ENCODE measurements at places on chromosomes 5 and 9.
A peak's percentile ranks its signal among the peaks of the same experiment; 100 is the strongest.

DNA sequence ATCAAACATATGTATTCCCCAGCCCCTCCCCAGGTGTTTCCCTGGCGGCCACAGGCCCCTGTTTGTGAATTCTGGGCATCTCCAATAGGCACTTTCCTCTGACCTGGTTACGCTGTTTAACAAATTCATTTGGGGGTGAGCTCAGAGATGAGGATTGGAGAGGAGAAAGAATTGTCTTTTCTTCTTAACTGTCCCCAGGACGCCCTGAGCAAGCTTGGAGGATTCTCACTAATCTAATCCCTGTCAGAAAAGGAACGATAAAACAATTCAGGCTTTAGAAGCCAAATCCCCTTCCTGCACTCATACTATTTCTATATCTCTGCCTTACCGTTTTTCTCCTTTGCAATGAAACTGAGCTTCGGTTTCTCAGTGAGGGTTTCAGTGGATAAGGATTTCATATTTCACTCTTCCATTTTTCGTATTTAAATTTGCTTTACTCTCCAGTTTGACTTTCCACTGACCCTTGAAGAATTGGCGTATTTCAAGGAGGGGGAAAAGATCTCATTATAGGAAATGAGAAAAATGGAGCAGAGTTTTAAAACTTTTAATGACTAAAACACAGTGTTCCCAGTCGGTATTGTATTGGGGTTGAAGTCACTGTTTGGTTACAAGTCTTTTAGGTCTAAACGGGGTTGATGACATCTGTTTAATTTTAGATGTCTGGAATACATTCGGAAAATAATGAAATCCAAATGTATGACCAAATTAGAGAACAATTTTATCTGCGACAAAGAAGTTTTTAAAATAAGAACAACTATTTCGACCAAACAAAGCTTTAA is 180.1 kb downstream of the MACROH2A1 start:
- H3K36me3 ChIP-seq = no peaks in the 10 kb centered on the region
- H3K4me1 ChIP-seq = peaks cover 9% of the 10 kb centered on the region
- no peaks in the 10 kb centered on the region for H3K27me3 ChIP-seq
- H3K4me3 ChIP-seq = no peak overlapping the region

GRCh38 chr5:61332851-61333320 is 828 bp downstream of the ZSWIM6 start:
- no peaks in the 10 kb centered on the region for H3K36me3 ChIP-seq
- peak; percentile 35 for DNase-seq
- H3K27ac ChIP-seq = peak overlapping the region; percentile 58
- H3K27me3 ChIP-seq = no peaks in the 10 kb centered on the region
- H3K4me3 ChIP-seq = peak overlapping the region; percentile 99

GRCh38 chr5:28014779-28015178 is 976.4 kb upstream of the CDH9 start:
- H3K27ac ChIP-seq = no peak overlapping the region
- H3K4me1 ChIP-seq = no peaks in the 10 kb centered on the region
- H3K27me3 ChIP-seq = no peaks in the 10 kb centered on the region
- H3K36me3 ChIP-seq = no peaks in the 10 kb centered on the region

- H3K27ac ChIP-seq = no peak overlapping the region
- H3K36me3 ChIP-seq = no peaks in the 10 kb centered on the region
- no peaks in the 10 kb centered on the region for H3K4me1 ChIP-seq
- DNase-seq = no peak
These were observed 219.9 kb downstream of the COX7C start for GRCh38 chr5:86837610-86838009.

- DNase-seq = no peak
- H3K27me3 ChIP-seq = no peaks in the 10 kb centered on the region
- no peak overlapping the region for H3K4me3 ChIP-seq
- no peaks in the 10 kb centered on the region for H3K36me3 ChIP-seq
These were observed 74.1 kb downstream of the TEK start for GRCh38 chr9:27183131-27183530.

GRCh38 chr9:120289098-120289497 is 290.9 kb downstream of the CDK5RAP2 start:
- no peaks in the 10 kb centered on the region for H3K27me3 ChIP-seq
- no peak overlapping the region for H3K4me3 ChIP-seq
- no peaks in the 10 kb centered on the region for H3K4me1 ChIP-seq

DNA sequence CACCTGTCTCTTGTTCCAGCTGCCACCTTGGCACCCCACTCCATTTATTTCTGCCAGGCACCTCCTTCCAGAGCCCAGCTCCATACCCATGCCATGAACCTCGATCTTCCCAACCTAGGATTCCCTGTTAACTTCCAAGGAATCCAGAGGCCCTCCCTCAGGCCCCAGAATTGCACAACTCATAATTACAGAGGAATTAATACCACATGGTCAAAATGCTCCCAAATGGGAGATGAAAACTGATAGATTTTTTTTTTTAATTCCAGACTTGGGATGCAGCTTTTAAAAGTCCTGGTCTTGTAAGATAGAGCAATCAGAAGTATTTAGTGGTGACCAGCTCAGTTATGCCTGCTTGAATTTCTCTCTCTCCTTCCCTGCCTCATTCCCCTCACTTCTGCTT is 96.2 kb upstream of the CCDC112 start:
- DNase-seq = no peak
- H3K27me3 ChIP-seq = no peaks in the 10 kb centered on the region
- H3K36me3 ChIP-seq = no peaks in the 10 kb centered on the region
- H3K27ac ChIP-seq = no peak overlapping the region

- H3K27ac ChIP-seq = no peak overlapping the region
- no peaks in the 10 kb centered on the region for H3K27me3 ChIP-seq
- no peak overlapping the region for H3K4me3 ChIP-seq
- H3K36me3 ChIP-seq = no peaks in the 10 kb centered on the region
These were observed 479.9 kb downstream of the KDM4C start for GRCh38 chr9:7237473-7238246.

- H3K4me3 ChIP-seq = no peak overlapping the region
- no peaks in the 10 kb centered on the region for H3K36me3 ChIP-seq
- H3K4me1 ChIP-seq = peaks cover 3% of the 10 kb centered on the region
- DNase-seq = no peak
- no peak overlapping the region for H3K27ac ChIP-seq
These were observed 265.3 kb downstream of the KCTD16 start for GRCh38 chr5:144436007-144436406.

DNA sequence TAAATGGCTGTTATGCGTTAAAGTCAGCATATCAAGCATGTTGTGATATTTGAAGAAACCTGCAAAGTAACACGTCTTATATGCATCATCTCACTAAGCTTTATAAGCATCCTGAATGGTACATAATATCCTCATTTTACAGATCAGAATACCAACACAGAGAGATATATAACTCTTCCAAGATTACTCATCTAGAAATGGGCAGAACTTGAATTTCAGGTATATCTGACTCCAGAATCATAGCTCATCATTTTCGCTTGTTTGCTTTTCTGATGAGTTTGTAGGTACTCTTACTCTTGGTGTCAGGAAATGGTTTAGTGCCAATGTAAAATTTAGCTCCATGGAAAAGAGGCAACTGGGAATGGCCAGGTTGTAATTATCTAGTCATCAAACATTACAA is 232.3 kb upstream of the ANKH start:
- no peaks in the 10 kb centered on the region for H3K4me1 ChIP-seq
- H3K27ac ChIP-seq = no peak overlapping the region
- H3K4me3 ChIP-seq = no peak overlapping the region

- DNase-seq = no peak
- no peaks in the 10 kb centered on the region for H3K36me3 ChIP-seq
These were observed 9.9 kb downstream of the PSMD5 start for GRCh38 chr9:120832807-120833206.

DNA sequence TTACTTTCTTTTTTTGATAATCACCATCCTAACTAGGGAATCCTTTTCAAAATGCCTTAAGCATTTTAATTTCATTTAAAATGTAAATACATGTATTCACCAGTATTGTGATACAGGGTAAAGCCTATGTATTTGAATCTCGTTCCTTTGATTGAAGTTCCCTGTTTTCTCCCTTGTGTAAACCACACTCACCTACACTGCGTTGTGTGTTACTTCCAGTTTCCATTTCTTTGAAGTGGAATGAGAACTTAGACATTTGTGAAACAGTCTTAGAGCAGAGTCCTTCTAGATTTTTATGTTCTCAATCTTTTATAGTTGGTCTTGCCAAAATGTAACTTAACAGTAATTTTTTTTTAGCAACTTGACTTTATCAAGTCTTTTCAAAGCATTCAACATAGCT is 101.4 kb downstream of the ZNF462 start:
- peaks cover 12% of the 10 kb centered on the region for H3K4me1 ChIP-seq
- H3K4me3 ChIP-seq = no peak overlapping the region
- peaks cover 4% of the 10 kb centered on the region for H3K36me3 ChIP-seq
- DNase-seq = no peak
- no peaks in the 10 kb centered on the region for H3K27me3 ChIP-seq

GRCh38 chr5:116038817-116039216 is 6.5 kb downstream of the ARL14EPL start:
- DNase-seq = no peak
- no peaks in the 10 kb centered on the region for H3K27me3 ChIP-seq
- no peak overlapping the region for H3K27ac ChIP-seq
- no peaks in the 10 kb centered on the region for H3K4me1 ChIP-seq

- no peaks in the 10 kb centered on the region for H3K4me1 ChIP-seq
- no peaks in the 10 kb centered on the region for H3K27me3 ChIP-seq
- no peak overlapping the region for H3K4me3 ChIP-seq
- no peaks in the 10 kb centered on the region for H3K36me3 ChIP-seq
- no peak for DNase-seq
These were observed 170.7 kb downstream of the SPOCK1 start for GRCh38 chr5:137328463-137328862.

DNA sequence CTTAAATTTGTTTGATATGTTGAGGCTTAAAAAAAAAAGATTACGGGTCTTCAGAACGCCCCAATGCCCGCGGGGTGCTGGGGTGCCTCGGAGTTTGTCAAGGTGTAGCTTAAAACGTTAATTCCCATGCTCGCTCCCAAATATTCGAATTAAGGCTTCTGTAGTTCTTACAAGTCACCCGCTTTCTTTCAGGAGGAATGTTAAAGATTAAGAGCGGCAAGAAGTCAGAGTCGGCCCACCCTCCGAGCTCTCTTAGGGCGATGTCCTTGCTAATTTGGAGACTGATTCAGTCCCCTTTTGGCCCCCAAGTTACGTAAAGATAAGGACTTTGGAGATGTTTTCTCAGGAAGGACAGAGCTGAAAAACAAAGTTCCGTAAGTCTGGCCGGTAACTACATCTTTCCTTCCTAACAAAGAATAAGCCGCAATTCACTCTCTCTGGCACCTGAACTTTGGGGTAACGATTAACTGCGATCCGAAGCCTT is 746 bp upstream of the NPM1 start:
- no peak for DNase-seq
- peaks cover 34% of the 10 kb centered on the region for H3K36me3 ChIP-seq
- H3K4me1 ChIP-seq = peaks cover 12% of the 10 kb centered on the region
- peak overlapping the region; percentile 90 for H3K4me3 ChIP-seq
- H3K27ac ChIP-seq = peak overlapping the region; percentile 75

DNA sequence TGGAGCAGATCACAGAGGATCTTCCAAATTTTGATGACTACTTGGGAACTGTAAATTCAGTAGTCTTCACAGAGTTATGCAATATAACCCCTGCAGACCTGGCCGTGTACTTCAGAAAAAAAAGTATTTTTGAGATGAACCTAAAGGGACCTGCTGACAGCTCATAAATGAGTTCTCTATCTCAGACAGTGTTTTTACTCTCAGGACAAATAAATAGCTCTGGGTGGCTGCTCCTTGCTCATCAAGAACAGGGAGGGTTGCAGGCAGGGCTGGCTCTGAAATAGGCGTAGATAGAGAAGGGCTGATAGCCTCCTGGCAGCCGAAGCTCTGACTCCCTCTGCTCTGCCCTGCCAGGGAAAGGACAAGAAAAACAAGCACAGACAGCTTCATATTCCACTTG is 64.8 kb downstream of the PLAC8L1 start:
- peaks cover 4% of the 10 kb centered on the region for H3K27me3 ChIP-seq
- no peak overlapping the region for H3K27ac ChIP-seq
- no peaks in the 10 kb centered on the region for H3K4me1 ChIP-seq
- no peak for DNase-seq

- H3K4me1 ChIP-seq = no peaks in the 10 kb centered on the region
- H3K27me3 ChIP-seq = no peaks in the 10 kb centered on the region
- no peak overlapping the region for H3K4me3 ChIP-seq
- DNase-seq = no peak
- no peak overlapping the region for H3K27ac ChIP-seq
- H3K36me3 ChIP-seq = no peaks in the 10 kb centered on the region
These were observed 86.8 kb upstream of the TBC1D2 start for GRCh38 chr9:98342098-98342819.

DNA sequence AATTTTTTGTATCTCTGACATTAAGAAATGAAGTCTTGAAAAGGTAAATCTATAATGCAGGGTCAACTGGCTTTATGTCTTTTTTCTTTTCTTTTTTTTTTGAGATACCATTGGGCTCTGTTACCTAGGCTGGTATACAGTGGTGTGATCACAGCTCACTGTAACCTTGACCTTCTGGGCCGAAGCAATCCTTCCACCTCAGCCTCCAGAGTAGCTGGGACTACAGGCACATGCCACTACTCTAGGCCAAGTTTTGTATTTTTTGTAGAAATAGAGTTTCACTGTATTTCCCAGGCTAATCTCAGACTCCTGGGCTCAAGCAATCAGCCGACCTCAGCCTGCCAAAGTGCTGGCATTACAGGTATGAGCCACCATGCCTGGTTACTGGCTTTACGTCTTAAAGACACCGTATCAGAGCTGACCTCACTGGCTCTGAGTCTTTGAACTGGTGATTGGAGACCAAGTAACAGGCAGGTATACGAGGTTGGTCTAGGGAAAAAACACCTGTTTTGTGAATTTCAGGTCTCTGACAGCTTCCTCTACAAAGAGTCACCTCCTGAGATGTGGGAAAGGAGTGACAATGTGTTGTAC is 70.4 kb upstream of the GPBP1 start:
- H3K36me3 ChIP-seq = no peaks in the 10 kb centered on the region
- DNase-seq = no peak
- H3K27ac ChIP-seq = no peak overlapping the region
- H3K27me3 ChIP-seq = no peaks in the 10 kb centered on the region

DNA sequence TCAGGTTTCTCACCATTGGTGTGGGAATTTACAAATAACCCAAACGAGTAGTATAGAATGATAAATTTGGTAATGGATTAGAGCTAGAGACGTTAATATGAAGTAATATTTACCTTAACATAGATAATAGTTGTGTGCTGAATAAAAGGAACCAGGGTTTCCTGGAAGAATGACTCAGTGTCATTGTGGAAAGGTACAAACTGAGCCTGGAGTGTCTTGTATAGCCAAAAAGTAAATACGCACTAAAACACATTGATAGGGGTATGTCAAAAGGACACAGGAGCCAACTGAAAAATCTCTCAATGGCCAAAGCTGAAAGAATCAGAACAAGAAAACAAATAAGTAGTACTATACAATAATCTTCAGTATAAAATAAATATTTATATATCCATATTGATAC is 363.5 kb downstream of the SLCO4C1 start:
- DNase-seq = no peak
- H3K36me3 ChIP-seq = no peaks in the 10 kb centered on the region
- H3K27me3 ChIP-seq = no peaks in the 10 kb centered on the region
- no peak overlapping the region for H3K4me3 ChIP-seq
